Cortex of kidney (tissue), 1 donor: ENCODE measurements at places on chromosomes 12 and 14.

DNA sequence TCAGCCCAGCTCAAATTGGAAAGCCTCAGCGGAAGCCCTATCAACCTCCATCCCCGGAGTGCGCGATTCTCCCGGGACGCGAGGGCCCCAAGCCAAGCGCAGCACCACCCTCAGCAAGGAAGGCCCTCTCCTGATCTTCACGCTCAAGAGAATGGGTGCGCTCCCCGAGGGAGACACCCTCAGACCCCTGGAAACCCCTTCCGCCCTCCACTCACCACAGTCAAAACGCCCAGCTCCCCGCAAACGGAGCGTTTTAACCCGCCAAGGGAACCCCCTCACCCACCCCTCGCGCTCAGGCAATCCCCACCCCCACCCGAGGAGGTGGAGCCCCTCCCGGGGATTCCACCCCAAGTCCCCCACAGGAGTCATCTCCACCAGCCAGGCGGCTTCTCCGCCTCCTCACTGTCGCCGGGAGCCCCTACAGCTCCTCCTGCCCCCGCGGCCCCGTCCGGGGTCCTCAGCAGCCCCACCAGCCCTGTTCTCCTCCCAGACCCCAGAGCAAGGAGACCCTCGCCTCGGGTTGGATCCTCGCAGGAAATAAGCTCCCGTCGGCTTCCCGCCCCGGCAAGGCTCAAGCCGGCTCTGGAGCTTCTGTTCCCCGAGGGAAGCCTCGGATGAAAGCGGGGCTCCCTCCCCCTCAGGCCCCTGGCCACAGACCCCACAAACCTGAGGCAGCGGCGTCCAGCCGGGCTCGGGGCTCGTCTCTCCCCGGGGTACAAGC is 507 bp downstream of the BAZ2A start:
- DNase-seq = no peak

DNA sequence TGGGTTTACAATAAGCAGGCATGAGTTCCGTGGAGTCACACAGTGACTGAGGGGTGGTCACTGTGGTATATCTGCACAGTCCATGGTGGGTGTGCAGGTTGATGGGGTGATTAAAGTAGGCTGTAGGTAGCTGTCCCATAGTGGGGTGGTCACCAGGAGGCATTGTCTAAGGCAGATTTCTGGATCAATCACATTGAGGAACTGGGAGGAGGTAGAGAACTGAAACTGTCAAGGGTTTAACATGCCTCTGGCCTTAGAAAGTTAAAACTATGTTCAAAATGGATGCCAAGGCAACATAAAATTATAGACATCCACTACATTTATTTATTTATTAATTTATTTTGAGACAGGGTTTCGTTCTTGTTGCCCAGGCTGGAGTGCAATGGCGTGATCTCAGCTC is 8.3 kb downstream of the ADCK1 start:
- DNase-seq = no peak

DNA sequence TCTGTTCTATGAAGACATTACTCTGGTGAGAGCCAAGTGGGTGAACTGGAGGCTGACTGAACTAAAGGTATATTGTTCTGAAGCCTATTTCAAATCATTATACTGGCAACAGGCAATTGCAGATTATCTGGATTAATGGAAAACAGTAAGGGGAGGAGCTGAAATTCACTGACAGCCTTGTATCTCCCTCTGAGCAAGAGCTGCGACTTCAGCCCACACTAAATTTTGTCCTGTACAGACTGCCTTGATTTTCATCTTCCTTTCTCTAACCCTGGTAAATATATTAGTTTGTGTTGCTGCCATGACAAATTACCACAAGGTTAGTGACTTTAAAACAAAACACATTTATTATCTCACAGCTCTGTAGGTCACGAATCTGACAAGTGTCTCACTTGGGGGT is 231.1 kb downstream of the SLC2A13 start:
- no peak for DNase-seq

GRCh38 chr12:118150625-118151024 is 14.7 kb downstream of the PEBP1 start:
- no peak for DNase-seq

GRCh38 chr14:99682809-99683618 is 1.1 kb upstream of the CYP46A1 start:
- no peak for DNase-seq

GRCh38 chr12:100485983-100486382 is 12.3 kb downstream of the NR1H4 start:
- no peak for DNase-seq

DNA sequence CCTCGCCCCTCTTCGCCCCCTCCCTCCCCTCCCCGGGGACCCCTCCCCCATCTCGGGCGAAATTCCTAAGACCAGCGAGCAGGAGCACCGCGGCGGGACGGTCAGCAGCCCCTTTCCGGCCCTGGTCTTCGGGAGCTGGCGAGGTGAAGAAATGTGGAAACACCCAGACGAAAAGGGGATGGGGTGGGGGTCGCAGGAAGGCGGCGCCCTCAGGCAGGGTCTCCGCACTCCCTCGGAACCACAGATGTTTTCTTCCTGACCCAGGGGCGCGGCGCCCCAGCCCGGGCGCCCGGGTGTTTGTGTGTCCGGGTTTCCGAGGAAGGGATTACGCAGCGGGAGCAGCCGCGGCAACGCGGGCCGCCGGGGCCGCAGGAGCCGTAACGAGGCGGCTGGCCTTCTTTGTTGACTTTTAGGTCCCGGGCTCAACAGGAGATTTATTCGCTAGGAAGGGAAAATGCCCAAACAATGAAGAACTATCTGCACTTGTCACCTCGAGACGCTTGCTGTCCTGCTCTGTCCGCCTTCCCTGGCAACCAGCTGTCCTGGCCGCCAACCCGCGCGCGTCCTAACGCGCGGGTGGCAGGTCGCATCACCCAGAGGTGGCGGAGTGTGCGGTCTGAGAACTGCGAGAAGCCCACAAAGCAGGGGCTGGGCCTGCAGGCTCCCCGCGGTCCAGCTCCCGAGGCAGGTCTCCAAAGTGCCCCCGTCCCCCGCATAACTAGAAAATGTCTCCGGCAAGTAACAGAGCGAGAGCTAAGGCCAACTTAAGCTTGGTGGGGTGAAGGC is 7.0 kb downstream of the FOXA1 start:
- DNase-seq = no peak

DNA sequence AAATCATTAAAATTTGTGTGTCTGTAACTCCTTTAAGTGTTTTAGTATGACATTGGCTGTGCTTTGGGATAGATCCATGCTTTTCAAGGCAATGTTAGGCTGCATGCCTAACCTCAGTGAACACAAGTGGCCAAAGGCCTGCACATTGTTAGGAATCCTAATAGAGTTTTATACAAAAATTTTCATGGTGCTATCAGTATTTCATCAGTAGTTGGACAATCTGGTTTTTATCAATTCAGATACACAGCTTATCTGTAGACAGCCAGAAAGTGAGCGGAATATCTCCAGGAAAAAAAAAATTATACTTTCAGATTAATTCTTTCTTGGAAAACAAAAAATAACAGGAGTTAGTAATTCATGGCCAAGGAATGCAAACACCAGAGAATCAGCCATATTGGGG is 324.0 kb upstream of the PDE3A start:
- DNase-seq = no peak

GRCh38 chr14:91509878-91510170 is 286 bp downstream of the PPP4R3A start:
- DNase-seq = no peak

DNA sequence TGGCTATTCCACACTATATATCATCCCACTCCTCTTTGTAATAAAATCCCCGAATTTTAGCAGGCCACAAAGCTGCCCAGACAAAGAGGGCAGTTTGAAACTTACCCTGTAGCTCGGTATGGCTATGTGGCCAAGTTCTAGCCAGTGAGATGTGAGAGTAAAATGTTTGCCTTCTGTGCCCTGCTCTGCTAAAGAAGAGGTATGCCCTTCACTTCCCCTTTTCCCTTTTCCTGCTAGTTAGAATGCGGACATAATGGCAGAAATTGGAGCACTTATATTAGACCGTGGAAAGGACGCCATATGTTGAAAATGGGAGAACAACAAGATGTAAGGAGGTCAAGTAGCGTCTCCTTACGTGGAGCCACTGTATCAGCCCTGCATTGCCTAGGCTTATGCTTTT is 11.5 kb upstream of the CCDC91 start:
- DNase-seq = no peak

- DNase-seq = no peak
Observed at GRCh38 chr14:54428527-54428926, 12.6 kb downstream of the CNIH1 start.

- no peak for DNase-seq
Observed at GRCh38 chr12:109115758-109116610, at the start of gene ACACB. Gene ACACB (plus strand): TSS chr12:109116587. CDS start chr12:109139406, 22,819 bp downstream.
